ENCODE measurements at places on chromosomes 12 and 14. TPM values are rescaled to one million over a fixed set of nuclear protein-coding genes. Genes with fewer than 3 reads are reported as not detected.

ESR2 gene
- total RNA-seq, result 0.27 TPM

ERP27 gene
- total RNA-seq, result not detected

RNASE7 gene
- 0.27 TPM for total RNA-seq

KITLG gene
- total RNA-seq, result 29.9 TPM

CLMN gene
- 10.4 TPM for total RNA-seq

PRKAG1 gene
- total RNA-seq, result 53.2 TPM

GRCh38 chr12:130498589-130499385 lies 161.1 kb downstream of the PIWIL1 start:
- DNase-seq, result no peak

DNA sequence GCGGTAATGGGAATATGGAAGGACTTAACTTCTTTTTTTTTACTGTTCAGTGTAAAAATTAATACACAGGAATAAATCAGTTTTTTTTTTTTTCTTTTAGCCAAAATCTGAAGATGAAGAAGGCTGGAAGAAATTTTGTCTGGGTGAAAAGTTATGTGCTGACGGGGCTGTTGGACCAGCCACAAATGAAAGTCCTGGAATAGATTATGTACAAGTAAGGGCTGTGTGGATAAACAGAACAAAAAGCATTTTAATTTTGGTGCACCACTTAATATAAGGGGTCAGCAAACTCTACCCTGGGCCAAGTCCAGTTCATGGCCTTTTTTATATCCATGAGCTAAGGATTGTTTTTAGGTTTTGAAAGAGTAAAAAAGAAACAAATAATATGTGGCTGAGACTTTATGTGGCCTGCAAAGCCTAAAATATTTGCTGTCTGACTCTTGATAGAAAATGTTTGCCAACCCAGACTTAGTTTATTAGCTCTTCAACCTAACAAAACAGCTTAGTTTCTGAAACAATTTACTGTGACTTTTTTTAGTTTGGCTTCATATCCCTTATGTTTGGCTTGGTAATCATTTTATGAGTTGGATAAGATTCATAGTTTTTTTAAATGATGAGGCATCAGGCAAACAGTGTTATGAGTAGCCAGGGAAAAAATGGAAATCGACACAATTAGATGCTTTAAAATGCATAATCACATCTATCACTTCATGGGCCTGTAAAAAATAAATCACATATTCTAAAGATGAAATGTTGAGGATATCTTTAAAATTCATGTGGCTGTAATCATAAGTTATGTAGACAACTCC lies 8.4 kb downstream of the GEMIN2 start:
- DNase-seq, result no peak

- no peak for DNase-seq
Observed at GRCh38 chr12:108914121-108914531, 34.2 kb downstream of the DAO start.

- DNase-seq, result no peak
Observed at GRCh38 chr12:25690996-25691864, 138.1 kb upstream of the LMNTD1 start.

GRCh38 chr14:52850451-52850909 lies 59.1 kb upstream of the GNPNAT1 start:
- no peak for DNase-seq

DNA sequence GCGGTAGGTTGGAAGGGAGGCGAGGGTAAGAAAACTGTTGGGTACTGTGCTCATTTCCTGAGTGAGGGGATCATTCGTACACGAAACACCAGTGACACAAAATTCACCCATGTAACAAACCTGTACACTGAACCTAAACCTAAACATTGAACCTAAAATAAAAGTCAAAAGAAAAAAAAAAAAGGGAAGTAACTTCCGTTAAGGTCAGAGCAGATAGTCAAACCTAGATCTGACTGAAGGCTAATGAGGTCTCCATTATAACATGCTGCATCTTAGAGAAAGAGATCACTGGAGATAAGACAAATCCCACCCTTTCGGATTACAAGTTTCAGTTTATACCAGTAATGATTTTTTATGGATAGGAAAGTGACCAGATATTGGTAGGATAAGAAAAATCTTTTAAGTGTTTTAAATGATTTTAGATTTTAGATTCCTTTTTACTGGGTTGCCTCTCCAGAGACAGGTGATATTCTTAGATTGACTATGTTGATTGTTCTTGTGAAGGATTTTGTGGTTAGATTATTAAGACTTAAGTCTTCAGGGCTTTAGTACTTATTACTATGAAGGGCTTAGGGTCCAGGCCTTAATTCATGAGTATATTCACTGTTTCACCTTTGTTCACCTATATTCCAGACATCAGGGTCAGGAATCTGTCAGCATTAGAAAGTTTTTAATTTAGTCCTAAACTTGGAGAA lies 11.2 kb upstream of the NCKAP1L start:
- no peak for DNase-seq

DNA sequence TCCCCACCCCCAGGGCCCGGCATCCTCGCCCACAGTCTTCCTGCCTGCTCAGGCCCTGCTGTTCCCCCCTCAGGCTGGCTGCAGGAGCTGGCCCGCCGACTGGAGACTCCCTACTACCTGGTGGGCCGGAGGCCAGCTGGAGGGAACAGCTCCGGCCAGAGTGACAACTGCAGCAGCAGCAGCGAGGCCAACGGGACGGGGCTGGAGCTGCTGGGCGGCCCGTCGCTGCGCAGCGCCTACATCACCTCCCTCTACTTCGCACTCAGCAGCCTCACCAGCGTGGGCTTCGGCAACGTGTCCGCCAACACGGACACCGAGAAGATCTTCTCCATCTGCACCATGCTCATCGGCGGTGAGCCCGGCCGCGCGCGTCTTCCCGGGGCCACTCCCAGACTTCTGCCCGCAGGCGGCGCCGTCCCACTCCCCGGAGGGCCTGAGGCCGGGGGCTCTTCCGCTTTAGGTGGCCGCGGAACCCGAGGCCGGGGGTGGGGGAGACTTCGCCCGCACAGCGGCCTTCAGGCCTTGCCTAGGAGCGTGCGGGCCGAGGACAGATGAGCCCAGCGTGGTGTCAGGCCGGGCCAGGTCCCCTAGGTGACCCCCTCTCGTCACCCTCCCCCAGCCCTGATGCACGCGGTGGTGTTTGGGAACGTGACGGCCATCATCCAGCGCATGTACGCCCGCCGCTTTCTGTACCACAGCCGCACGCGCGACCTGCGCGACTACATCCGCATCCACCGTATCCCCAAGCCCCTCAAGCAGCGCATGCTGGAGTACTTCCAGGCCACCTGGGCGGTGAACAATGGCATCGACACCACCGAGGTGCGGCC lies 10.2 kb downstream of the KCNH3 start:
- no peak for DNase-seq

DNA sequence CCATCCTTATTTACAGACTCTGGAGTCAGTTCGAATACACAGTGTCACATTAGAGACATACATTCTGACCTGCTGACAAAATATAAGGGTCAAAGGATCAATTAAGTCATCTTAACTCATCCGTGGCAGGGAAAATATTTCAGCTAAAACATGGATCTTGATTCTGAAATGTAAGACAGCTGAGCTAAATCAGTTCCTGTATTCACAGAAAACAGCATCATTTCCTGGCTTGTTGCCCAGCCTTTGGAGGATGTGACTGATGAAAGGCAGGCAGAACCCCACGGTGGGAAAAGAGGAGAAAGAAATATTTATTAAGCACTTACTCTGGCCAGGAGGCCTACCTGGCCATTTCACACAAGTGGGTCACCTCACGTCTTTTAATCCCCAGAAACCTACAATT lies 101.9 kb downstream of the GAS2L3 start:
- no peak for DNase-seq

GRCh38 chr12:93536766-93537488 lies 35.5 kb upstream of the SOCS2 start:
- no peak for DNase-seq
